ENCODE measurements at places on chromosomes 4 and X.

- DNase-seq, result no peak
These were observed 907.7 kb downstream of the RAB28 start for GRCh38 chr4:12576409-12576808.

DNA sequence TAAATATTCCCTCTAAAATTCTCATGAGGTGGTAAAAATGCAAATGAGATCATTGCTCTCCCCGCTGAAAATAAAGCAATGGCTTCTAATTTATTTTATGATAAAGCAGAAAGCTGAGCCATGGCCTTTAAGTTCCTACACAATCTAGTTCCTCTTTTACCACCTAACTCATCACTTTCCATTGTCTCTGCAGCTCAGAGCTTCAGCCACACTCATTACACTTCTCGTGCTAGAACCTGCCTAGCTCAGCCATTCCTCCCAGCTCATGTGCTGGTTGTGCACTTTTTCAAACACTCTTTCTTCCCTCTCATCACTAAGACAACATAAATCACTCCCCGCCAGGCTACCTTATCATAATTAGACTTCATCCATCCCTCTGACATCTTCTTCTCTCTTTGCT is 1112.1 kb upstream of the PRKX start:
- DNase-seq, result no peak

DNA sequence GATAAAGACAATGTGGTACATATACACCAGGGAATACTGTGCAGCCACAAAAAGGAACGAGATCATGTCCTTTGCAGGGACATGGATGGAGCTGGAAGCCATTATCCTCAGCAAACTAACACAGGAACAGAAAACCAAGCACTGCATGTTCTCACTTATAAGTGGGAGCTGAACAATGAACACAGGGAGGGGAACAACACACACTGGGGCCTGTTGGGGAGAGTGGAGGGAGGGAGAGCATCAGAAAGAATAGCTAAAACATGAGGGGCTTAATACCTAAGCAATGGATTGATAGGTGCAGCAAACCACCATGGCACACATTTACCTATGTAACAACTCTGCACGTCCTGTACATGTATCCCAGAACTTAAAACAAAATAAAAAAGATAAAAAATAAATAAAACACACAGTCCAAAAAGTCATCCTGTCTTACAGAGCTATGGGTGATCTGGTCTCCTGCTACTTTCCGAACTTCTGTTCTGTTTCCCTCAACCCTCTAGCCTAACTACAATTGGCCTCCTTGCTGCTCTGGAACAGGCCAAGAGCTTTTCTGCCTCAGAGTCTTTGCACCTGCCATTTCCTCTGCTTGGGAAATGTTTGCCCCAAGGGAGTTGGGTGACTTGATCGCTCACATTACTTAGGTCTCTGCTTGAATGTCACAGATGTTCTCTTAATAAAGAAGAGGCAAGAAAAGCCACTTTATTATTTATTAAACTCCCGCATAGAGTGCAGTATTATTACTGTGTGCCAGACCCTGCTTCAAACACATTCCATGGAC is 1.1 kb upstream of the CD38 start:
- DNase-seq, result no peak

- DNase-seq, result no peak
These were observed 21.0 kb downstream of the MSN start for GRCh38 chrX:65688403-65688871.
